ENCODE measurements at places on chromosomes 16 and 17.
A peak's percentile ranks its signal among the peaks of the same experiment; 100 is the strongest.

- DNase-seq, result peak; percentile 84
These were observed 489 bp upstream of the NFATC3 start for GRCh38 chr16:68084504-68085258.

DNA sequence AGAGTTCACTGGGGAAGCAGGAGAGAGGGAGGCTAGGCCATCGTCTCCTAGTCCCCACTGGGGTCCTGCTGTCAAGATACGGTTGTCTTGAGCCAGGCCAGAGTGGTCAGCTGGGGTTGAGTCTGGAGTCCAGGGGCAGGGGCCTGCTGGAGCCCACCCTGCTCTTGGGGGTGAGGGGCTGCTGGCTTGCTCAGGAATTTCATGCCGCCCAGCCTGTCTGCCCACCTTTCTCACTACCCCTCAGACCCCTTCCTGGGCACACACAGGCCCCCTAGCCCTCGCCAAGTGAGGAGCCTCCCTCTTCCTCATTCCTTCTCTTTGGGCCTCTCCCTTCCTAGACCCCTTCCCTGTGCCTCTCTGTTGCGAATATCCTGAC, 1.3 kb downstream of the TRAF7 start:
- no peak for DNase-seq

DNA sequence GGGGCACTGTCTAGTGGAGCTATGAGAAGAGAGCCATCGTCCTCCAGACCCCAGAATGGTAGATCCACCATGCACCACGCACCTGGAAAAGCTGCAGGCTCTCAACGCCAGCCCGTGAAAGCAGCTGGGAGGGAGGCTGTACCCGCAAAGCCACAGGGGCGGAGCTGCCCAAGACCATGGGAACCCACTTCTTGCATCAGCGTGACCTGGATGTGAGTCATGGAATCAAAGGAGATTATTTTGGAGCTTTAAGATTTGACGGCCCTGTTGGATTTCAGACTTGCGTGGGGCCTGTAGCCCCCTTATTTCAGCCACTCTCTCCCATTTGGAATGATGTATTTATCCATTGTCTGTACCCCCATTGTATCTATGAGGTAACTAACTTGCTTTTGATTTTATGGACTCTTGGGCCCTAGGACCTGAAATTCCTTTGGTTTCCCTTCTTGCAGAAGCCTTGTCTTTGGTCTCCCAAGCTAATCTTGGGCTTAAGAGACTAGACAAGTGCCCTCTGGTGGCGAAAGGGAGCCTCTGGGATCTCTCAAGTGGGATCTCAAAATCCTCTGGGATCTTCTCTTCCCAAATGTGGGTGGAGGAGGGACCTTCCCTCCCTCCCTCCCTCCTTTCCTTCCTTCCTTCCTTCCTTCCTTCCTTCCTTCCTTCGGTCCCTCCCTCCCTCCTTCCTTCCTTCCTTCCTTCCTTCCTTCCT, 58.2 kb upstream of the HAPSTR1 start:
- DNase-seq, result peak; percentile 35

GRCh38 chr16:3963203-3963602, 82.7 kb upstream of the CREBBP start:
- DNase-seq, result no peak

DNA sequence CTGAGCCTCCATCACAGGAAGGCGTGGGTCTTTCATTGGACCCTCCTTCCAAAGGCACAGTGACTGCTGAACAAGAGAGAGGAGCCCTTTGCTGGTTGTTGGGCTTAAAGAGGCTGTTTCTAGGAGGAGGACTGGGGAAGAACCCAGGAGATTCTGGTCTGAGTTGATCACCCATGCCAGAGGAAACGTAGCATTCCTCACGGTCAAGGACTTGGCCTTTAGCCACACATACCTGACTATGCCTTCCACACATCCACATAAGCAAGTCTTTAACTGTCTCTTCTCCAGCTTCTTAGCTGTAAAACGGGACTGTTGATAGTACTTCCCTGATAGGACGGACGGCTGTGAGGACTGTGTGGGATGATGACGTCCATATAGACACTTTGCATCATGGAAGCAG, 149.8 kb upstream of the IRX3 start:
- no peak for DNase-seq

DNA sequence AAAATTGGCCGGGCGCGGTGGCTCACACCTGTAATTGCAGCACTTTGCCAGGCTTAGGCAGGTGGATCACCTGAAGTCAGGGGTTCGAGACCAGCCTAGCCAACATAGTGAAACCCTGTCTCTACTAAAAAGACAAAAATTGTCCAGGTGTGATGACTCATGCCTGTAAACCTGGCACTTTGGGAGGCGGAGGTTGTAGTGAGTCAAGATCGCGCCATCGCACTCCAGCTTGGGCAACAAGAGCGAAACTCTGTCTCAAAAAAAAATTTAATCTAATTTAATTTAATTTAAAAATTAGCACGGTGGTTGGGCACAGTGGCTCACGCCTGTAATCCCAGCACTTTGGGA, 1.6 kb upstream of the HBQ1 start:
- DNase-seq, result no peak

DNA sequence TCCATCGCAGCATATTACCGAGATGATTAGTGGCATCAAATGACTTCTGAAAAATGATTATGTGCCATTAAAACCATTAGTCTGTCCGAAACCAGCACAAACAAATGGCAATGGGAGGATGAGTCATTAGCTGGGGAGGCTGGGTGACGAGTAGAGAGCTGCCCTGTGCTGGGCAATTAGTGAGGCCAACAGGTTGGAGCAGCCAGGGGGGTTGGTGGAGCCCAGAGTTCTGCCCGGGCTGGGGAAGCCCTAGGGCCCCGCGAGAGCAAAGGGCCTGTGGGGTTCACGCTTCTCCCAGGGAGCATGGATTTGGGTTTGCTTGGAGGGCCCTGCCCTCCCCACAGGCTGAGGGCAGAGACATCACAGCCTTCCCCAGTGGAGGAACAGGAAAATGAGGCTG, 152.1 kb upstream of the RPL38 start:
- no peak for DNase-seq

DNA sequence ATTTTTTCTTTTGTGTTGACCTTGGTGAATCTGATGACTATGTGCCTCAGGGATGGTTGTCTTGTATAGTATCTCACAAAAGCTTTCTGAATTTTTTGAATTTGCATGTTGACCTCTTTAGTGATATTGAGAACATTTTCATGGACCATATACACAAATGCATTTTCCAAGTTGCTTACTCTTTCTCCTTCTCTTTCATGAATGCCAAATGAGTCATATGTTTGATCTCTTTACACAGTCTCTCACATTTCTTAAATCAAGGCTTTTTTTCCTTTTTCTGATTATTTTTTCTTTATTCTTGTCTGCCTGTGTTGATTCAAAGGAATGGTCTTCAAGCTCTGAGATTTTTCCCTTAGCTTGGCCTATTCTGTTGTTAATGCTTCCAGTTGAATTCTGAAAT, 46.6 kb upstream of the KCNJ16 start:
- DNase-seq, result no peak

DNA sequence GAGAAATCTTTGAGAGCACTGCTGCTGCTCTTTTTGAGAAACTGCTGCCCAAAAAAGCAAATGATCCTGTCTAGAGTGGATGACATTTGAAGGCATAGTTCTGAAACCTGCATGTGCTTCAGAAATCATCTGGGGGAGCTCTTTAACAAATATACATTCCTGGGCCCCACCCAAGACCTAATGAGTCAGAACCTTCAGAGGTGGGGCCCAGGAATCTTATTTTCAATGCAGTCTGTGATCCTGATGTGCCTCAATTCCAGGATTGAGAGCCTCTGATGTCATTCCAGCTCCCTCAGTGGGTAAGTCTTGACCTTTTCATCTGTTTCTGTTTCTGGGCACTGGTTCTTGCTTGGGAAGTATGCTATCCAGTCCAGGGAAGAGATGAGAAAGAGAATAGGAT, 42.3 kb downstream of the HNF1B start:
- no peak for DNase-seq

DNA sequence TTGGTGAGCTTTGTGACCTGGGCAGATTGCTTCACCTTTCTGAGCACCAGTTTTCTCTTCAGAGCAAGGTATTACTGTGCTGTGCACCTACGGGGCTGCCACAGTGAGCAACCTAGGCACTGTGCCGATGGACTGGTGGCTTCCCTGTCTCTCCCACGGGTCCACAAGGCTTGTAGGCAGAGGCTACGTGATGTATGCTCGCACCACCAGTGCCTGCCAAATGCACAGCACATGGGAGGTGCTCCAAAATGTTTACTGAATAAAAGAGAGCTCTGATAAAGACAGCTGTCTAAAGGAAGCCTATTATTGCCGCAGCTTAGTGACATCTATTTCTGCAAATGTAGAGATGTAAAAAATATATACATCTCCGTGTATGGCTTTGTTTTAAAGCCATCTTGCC, 139.2 kb downstream of the CDK5R1 start:
- DNase-seq, result no peak

DNA sequence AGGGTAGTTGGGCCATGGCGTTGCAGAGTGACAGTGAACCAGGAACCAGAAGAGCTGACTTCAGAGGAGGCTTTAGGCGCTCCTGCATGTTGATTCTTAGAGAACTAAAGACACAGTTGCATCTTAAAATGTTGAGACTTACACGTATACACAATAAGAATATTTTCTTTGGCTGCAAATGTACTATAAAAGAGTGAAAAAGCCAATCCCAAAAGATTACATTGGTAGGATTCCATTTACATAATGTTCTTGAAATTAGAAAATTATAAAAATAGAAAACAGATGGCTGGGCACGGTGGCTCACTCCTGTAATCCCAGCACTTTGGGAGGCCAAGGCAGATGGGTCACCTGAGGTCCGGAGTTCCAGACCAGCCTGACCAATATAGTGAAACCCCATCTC, 738.8 kb downstream of the WWOX start:
- DNase-seq, result no peak

DNA sequence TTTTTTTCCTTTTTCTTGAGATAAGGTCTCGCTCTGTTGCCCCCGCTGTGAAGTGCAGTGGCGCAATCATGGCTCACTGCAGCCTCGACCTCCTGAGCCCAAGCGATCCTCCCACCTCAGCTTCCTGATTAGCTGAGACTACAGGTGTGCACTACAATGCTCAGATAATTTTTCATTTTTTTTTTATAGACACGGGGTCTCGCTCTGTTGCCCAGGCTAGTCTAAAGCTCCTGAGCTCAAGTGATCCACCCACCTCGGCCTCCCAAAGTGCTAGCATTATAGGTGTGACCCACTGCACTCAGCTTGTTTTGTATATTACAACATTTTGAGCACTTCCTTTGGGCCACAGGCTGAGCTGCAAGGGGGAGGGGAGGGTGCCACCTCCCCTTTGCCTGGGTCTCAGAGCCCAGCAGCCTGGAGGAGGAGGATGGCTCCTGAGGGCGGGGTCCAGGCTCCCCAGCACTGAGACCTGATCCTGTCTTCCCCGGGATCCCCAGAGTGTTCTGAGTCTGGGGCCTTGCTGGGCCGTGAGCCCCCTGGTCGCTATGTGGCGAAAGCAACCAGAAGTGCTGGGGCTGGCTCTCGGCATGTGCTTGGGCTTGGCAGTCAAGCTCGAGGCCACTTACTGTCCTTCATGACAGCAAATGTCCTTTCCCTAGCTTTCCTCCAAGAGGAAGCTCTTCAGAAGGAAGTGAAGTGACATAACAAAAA, 8.1 kb downstream of the DEF8 start:
- no peak for DNase-seq

- DNase-seq, result no peak
These were observed 16.1 kb upstream of the KCNJ12 start for GRCh38 chr17:21360048-21360447.

GRCh38 chr16:65318590-65319257, 196.9 kb upstream of the CDH11 start:
- no peak for DNase-seq

DNA sequence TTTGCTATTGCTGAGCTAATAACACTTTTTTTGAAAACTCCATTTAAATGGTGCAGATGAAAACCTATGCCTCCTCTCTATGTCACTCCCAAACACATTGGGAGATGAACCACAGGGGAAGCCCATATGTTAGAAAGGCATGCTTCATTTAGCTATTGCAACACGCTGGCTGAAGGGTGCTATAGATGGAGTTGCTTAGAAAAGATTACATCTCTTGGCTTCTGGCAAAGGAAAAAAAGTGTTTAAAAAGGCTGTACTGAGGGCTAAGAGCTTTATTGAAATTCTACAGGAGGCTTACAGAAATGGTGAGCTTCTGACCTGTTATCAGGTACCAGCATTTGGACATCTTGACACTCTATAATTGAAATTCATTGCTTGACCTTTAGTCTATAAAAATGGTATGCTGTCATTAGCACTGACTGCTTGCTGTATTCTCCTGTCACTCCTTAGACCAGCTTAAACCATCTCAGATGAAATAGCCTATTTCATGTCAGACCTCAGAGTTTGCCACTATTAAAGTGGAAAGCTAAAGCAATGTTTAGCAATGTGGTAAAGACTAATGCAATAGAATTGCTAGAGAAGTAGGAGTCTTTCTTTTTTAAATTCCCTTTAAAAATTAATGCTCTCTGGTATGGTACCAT, 503.9 kb downstream of the CDH11 start:
- DNase-seq, result no peak

GRCh38 chr16:1133810-1134520, 18.9 kb upstream of the CACNA1H start:
- DNase-seq, result no peak

DNA sequence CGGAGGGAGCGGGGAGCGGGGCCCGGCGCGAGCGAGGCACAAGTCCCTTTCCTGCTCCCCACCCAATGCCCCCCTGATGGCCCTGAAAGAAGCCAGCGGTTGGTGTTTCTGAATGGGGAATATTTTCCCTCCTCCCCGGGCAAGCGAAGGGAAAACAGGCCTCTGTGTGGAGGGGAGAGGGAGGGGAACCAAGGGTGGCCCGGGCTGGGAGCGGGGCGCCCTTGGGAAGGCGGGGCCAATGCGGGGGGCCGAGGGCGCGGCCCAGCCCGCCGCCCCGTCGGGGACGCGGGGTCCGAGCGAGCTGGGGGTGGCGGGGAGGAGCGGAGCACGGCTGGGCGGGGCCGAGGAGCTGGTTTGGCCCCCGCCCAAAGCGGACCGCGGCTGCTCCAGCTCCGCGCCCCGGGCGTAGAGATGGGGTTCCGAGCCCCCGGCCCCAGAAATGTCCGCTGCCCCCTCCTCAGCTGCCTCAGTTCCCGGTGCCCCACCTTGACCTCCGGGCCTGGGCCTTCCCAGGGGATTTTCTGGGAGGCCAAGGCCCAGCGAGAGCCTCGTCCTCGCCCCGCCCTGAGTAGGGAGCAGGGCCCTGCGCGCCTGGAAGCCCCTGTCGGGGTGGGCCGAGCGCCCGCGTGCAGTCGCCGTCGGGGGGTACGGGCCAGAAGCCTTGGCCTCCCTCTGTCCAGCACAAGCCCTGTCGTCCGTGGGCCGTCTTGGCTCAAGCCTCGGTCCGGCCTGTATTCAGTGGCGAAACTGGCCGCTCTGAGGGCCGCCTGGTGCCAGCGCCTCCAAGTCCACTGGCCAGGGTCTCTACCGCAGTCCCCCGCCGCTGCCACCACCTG, 3.9 kb upstream of the HEXIM1 start:
- DNase-seq, result no peak

DNA sequence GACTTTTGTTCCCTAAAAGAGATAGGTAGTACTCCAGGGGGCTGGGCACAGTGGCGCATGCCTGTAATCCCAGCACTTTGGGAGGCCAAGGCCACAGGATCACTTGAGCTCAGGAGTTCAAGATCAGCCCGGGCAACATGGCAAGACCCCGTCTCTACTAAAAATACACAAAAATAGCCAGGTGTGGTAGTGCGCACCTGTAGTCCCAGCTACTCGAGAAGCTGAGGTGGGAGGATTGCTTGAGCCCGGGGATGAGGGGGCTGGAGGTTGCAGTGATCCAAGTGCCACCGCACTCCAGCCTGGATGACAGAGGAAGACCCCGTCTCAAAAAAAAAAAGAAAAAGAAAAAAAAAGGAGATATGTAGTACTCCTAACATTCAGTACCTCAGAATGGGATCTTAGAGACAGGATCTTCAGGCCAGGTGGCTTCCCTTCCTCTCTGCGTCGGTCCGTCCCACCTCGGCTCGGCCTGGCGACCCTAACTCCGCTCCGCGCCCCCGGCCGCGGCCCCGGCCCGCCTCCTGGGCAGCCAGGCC, 89.6 kb downstream of the CDC27 start:
- DNase-seq, result no peak

All from nephron progenitor cell (in vitro differentiated cells).